ENCODE measurements at places on chromosomes 7 and 10.

GRCh38 chr7:69564454-69565417, 33.5 kb upstream of the AUTS2 start:
- DNase-seq, result no peak

DNA sequence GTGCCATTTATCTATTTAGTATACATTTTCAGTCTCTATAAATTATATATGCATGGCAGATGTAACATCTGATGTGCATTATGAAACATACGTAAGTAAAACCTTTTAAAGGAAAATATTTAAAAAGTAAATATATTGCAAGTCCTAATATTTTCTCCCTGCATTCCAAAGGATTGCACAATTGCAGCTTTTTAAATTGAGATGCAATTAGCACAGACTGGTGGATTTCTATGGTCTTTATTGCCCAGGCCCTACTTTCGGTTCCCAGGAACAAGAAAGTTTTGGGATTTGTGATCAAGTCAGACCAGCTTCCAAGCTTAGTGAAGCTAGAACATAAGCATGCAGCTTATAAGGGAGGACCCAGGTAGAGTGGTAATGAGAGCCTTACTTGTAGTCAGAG, 337.8 kb downstream of the NRG3 start:
- DNase-seq, result no peak

GRCh38 chr7:68730964-68731363, 867.3 kb upstream of the AUTS2 start:
- DNase-seq, result no peak

GRCh38 chr10:48606530-48607355, 1.9 kb upstream of the ARHGAP22 start:
- DNase-seq, result no peak

DNA sequence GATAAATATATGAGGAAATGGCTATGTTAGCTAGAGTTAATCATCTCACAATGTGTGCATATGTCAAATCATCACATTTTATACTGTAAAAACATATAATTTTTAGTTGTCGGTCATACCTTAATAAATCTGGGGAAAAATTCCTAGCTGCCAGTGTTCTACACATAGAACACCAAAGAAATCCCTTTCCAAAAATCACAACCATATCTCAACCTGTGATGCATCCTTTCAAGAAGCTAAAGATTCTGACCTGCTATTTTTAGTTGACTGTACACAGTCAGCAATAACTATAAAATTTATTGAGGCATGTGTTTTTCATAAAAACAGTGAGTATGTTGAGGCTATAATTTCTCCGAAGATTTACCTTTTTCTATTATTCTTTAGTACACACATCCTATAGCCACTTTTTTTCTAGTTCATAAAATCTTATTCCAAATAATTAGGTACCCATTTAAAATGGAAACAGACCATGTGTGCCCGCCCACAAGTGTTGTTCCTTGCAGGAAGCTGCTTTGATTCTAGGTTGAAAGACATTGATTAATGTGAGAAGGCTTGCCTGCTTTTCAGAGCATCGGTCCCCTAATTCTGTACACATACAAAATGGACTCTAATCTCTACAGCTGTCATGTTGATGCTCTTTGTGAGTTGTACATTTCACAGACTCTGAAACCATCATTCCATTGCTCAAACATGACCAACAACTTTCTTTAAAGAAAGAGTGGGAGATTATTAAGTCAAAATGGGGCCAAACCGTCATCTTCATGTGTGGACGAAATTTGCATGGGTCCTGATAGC, 117.5 kb upstream of the LRRN3 start:
- no peak for DNase-seq

Data from stimulated activated CD8-positive, alpha-beta memory T cell treated with anti-CD3 and anti-CD28 coated beads, Interleukin-4, amount 100 ng/mL, for 4 hours (primary cell).